ENCODE measurements at places on chromosomes 16 and 17.

DNA sequence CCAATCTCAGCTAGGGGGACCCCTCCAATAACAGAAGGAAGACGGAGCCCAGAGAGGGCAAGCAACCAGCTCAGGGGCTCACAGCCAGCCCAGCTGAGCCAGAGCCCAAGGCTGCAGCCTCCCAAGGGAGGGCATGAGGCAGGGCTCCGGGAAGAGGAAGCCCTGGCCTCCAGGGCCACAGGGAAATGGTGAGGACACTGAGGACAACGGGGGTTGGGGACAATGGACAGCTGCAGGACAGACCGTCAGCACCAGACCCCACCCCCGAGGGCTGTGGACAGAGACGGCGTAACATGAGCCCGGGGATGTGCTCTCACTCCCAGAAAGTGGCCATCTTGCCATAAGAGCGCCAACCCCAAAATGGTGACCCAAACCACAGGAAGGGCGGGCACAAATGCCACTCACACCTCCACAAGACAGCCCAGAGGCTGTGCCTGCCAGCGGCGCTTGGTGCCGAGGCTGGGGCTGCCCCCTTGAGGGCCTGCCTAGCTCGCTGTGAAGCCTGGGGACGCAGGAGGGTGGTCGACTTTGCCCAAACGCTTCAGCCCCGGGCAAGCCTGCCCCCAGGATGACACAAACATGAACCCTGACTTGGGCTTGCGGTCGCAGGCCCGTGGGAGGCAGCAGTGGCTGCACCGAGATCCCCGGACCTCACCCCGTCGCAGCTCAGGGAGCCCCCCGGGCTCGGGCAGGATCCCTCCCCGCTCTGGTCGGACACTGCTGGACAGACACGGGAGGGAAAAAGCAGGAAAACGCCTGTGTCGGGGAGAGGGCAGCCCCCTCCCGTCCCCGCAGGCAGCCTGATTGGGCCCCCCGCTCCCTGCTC, 10.5 kb downstream of the PIMREG start:
- DNase-seq: no peak

DNA sequence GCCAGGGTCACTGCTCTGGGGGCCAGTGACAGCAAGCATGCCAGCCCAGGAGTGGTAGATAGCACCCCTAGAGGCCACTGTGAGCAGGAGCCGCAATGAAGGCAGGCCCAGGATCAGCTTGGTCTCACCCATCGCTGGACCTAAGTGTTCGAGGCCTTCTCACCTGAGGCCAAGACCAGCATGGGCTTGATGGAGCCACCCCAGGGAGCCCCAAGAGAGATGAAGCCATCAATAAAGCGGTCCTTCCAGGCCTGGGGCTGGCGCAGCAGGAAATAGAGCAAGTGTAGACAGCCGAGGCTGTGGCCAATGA, 1.8 kb downstream of the LCAT start:
- no peak for DNase-seq

- peak; percentile 72 for DNase-seq
Measured at GRCh38 chr16:47826070-47826469, 329.7 kb downstream of the ABCC12 start.

DNA sequence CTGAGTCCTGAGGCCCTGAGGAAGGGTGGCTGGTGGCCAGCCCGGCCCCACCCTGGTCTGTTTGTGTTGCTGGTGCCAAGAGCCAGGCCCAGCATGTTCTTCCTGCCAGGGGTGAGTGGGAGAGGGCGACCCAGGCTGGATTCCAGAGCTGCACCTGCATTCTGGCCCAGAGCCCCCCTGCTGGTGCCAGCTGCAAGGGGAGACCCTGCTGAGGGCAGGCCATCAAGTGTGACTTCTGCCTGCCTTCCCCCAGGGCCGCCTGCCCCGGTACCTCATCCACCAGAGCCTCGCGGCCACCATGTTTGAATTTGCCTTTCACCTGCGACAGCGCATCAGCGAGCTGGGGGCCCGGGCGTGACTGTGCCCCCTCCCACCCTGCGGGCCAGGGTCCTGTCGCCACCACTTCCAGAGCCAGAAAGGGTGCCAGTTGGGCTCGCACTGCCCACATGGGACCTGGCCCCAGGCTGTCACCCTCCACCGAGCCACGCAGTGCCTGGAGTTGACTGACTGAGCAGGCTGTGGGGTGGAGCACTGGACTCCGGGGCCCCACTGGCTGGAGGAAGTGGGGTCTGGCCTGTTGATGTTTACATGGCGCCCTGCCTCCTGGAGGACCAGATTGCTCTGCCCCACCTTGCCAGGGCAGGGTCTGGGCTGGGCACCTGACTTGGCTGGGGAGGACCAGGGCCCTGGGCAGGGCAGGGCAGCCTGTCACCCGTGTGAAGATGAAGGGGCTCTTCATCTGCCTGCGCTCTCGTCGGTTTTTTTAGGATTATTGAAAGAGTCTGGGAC, 2.4 kb upstream of the TCAP start:
- no peak for DNase-seq

GRCh38 chr17:61648587-61648986, 57.6 kb upstream of the NACA2 start:
- no peak for DNase-seq

GRCh38 chr16:14013571-14014283, 57.4 kb upstream of the MRTFB start:
- no peak for DNase-seq

DNA sequence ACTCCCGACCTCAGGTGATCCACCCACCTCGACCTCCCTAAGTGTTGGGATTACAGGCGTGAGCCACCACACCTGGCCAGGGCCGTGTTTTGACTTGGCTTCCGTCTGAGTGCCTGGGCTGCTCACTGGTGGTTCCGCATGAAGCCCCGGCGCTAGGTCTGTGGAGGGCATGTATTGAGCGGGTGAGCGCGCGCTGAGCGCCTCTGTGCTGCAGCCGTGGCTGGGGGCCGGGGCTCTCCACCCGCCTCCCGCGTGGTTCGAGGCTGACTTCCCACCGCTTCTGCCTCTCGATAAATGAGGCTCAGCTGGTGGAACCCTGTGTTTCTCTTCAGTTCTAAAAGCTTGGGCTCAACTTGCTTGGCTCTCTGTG, 38.9 kb upstream of the ATP2A3 start:
- DNase-seq: no peak

GRCh38 chr17:77228241-77228752, 87.5 kb downstream of the SEC14L1 start:
- DNase-seq: no peak

GRCh38 chr17:37107406-37108083, 158.8 kb downstream of the AATF start:
- DNase-seq: no peak

GRCh38 chr17:42723636-42724035, 21.2 kb downstream of the EZH1 start:
- DNase-seq: no peak

GRCh38 chr16:3915426-3916260, 35.1 kb upstream of the CREBBP start:
- DNase-seq: no peak

DNA sequence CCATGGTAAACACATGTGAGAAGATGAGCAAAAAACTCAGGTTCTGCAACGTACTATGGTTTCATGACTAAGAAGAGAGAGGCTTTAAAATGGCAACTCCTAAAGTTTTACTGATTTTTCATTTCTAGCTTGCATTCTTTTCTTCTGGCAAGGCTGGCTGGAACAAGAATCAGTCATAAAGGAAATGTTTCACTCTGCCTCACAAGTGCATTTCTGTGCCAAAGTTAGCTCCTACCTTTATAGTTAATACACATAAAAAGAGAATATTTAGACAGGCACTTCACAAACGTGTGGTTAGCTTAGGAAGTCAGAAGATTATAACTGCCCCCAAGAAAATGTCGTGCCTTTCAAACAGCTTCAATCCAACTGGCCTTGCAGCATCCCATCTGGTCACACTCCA, 417.1 kb upstream of the CDH11 start:
- no peak for DNase-seq

GRCh38 chr17:45098081-45098868, 34.0 kb downstream of the PLCD3 start:
- DNase-seq: no peak

- no peak for DNase-seq
Measured at GRCh38 chr16:50021544-50021943, 3.5 kb upstream of the CNEP1R1 start.

DNA sequence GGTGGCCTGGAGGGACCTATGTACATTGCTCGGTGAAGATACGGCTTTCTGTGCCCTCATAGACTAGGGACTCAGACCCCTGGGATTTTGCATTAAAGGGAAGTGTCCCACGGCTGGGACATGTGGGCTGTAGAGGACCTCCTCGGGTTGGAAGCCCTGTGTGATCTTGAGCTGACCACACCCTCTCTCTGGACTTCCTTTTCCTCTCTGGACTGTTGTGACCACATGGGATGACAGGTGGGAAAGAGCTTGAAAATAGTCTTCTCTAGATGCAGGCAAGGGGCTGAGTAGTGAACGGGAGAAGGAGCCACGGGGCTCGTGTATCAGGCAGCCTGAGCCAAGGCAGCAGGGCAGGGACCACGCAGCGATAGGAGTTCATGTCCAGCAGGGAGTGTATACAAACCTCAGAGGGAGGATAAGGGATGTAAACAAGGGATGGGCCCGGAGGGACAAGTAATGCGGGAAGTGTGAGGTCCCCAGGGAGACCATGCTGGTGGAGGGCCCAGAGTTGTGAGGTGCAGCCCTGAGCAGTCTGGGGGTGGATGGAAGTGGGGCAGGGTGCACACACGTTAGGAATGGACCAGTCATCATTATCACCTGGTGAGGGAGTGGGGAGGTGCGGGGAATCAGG, 4.5 kb upstream of the SLC4A1 start:
- DNase-seq: no peak

DNA sequence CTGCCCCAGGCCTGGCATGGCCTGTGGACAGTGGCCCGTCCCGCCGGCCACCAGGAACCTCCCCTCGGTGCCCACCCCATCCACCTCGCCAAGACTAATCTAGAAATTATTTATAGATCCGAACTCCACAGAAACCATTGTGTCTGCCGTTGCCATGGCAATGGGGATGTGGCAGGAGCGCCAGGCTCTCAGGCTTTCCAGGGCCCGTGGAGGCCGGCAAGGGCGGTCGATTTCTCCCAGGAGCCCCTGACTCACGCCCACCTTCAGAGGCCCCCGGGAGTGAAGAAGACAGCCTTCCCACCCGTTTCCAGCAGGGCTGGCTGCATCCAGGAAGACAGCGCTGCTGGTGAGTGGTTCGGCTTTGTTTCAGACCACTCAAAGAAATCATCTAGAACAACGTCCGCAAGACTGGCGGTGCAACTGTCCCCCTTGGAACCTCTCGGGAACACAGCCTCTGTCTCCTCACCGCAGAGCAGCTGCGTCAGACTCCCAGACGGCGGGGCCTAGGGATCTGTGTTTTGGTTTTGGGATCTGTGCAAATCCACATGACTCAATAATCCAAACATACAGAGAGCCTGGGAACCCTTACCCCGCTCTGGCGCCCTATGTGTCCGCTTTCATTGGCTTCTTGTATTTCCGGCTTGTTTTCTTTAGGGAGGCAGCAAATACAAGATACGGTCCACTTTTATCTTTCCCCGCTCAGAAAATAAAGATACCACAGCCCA, 48.5 kb upstream of the ZCCHC14 start:
- DNase-seq: no peak

- DNase-seq: no peak
Measured at GRCh38 chr16:35252356-35252936, 1793.0 kb downstream of the TP53TG3F start.

DNA sequence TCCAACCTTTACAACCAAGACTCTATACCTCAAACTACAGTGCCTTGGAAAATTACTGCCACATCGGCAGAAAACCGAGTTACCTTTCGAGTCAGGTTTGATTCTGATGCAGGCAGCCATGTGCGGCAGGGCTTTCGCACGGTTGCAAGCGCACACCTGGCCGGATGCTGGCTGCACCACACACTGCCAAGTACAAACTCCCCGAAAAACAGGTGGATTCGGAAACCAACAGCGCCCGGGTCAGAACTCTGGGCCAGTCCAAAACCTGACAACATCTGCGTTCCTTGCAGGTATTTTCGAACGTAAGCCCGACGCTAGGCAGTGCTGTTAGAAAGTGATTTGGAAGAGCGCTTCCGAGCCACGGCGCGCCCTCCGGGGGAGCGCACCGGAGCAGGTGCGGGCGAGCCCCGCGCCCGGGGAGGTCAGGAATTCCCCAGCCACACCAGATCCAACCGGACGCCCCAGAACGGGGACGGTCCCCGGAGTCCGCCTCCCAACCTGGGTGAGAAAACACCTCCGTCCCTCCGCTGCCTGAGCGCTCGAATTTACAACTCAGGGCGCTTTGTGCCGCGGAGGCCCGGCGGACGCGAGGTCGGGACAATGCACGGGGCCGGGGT, 1.2 kb downstream of the USP7 start:
- DNase-seq: no peak

GRCh38 chr17:64778240-64779097, 116.4 kb upstream of the SMURF2 start:
- no peak for DNase-seq

DNA sequence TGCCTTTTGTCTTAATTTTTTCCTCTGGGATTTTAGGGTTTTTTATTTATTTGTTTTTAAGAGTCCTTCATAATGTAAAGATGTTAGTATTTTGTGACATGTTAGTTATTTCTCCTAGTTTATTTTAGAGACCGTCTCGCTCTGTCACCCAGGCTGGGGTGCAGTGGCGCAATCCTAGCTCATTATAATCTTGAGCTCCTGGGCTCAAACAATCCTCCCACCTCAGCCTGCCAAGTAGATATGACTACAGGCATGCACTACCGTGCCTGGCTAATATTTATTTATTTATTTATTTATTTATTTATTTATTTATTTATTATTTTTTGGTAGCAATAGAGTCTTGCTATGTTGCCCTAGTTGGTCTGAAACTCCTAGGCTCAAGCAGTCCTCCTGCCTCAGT, 37.4 kb upstream of the ARHGAP17 start:
- no peak for DNase-seq

GRCh38 chr17:855569-855968, 73.4 kb downstream of the MRM3 start:
- no peak for DNase-seq

DNA sequence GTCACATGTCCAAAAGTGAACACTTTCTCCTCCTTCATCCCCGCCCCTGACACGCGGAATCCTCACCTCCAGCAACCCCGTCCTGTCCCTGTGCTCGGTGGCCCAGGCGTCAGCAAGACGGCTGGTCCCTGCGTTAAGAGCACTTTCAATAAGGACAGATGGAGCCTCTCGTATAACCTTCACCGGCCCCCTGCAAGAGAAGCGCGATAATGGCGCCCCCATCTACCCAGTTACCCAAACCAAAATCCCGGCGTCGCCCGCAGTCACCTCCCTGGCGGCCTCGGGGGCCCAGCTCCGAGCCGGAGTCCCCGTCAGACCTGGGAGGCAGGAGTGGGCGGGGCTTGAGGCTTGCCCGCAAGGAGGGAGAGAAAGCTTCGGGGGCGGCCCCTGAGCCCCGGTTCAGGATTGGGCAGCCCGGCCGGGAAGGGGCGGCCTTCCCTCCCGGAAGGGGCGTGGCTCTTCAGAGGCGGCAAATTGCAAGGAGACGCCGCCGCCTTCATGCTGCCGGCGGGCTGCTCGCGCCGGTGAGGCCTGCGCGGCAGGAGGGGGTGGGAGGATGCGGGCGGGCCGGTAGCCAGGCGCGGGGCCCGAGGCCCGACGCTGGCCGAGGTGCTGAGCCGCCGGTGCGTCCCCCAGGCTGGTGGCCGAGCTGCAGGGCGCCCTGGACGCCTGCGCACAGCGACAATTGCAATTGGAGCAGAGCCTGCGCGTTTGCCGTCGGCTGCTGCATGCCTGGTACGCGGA, at the start of gene TEDC2:
Gene TEDC2 (plus strand): TSS at position 463 of the 744 bp plus-strand sequence. CDS start 36 bp downstream, at position 499.
- peak; percentile 83 for DNase-seq

- DNase-seq: no peak
Measured at GRCh38 chr16:84995663-84996062, 15.7 kb downstream of the ZDHHC7 start.

All from foreskin melanocyte (primary cell).